ENCODE measurements at places on chromosomes 4 and X.

DNA sequence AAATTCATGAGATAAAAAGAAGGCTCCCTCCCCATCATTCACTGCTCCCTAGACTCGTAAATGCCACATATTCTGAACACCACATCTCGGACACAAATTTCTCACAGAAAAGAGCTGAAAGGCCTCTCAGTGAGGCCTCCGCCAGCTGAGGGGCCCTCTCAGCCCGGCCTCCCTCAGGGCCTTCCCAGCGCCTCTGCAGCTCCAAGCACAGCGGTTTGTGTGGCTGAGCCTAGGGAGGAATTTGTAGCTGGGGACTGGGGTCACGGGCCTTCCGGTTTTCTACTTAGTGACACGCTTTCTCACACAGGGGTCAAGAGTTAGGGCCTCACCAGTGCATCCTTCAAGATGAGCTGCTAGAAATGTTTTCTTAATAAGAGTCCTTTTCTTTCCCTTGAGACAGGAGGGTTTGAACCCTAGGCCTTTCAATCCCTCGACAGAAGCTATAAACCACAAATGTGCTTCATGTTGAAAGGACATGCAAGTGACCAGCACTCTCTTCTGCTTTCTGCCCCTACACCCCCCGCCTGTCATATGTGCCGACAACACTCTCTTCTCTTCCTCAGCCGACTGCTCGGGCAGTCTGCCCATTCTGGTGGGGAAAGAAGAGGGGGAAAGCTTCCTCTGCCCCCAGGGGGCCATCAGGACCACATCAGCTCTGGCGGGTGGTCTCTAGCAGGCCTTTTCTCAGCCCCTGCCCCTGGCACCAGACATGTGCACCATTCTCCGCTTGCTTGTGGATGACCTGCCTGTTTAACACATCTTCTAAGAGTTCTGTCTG is 104.9 kb downstream of the CHIC2 start:
- no peak for DNase-seq

GRCh38 chrX:22063284-22063683 is 31.2 kb downstream of the PHEX start:
- DNase-seq = peak; percentile 43

GRCh38 chr4:7641712-7642111 is 207.0 kb upstream of the PSAPL1 start:
- no peak for DNase-seq

DNA sequence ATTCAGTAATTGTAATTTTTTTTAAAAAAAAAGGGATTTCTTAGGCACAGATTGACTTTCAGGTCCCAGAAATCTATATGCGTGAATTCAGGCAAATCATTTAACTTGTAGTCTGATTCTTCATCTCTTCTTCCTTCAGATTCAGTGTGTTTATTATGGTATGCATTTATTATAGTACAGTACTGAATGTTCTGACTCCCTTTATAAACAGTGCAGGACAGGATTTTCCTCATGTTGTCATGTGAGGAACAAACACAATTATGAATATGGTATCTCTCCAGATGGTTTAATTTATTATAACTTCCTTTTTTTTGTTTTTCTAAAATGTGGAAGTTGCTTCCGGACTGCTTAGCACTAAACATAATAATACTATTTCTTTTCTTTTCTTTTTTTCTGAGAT is 54.2 kb downstream of the RPS3A start:
- no peak for DNase-seq

GRCh38 chr4:133464311-133464710 is 315.2 kb downstream of the PCDH10 start:
- DNase-seq = no peak

Measured in stimulated activated CD4-positive, alpha-beta T cell treated with anti-CD3 and anti-CD28 coated beads, Interleukin-2, amount 100 ng/mL, for 24 hours (primary cell).